Vagina (tissue), 2 donors: ENCODE measurements at places on chromosomes 1 and 21. TPM values are rescaled to one million over a fixed set of nuclear protein-coding genes. Genes with fewer than 3 reads are reported as not detected.

- DNase-seq: no peak
- no peaks in the 10 kb centered on the region for H3K27me3 ChIP-seq
- peak overlapping the region; percentile 50 for H3K27ac ChIP-seq
- H3K4me3 ChIP-seq: no peak overlapping the region
- peaks cover 20% of the 10 kb centered on the region for H3K4me1 ChIP-seq
Measured at GRCh38 chr1:237141502-237141901, 99.5 kb downstream of the RYR2 start.

- H3K4me1 ChIP-seq: peaks cover 14% of the 10 kb centered on the region
- no peaks in the 10 kb centered on the region for H3K36me3 ChIP-seq
- H3K27me3 ChIP-seq: no peaks in the 10 kb centered on the region
- no peak overlapping the region for H3K27ac ChIP-seq
Measured at GRCh38 chr1:186057086-186057485, 318.0 kb downstream of the TPR start.

- no peak for DNase-seq
- no peaks in the 10 kb centered on the region for H3K36me3 ChIP-seq
- H3K4me1 ChIP-seq: peaks cover 97% of the 10 kb centered on the region
- H3K4me3 ChIP-seq: no peak overlapping the region
- peak overlapping the region; percentile 69 for H3K27ac ChIP-seq
Measured at GRCh38 chr1:25705699-25706098, 89.1 kb downstream of the MAN1C1 start.

DNA sequence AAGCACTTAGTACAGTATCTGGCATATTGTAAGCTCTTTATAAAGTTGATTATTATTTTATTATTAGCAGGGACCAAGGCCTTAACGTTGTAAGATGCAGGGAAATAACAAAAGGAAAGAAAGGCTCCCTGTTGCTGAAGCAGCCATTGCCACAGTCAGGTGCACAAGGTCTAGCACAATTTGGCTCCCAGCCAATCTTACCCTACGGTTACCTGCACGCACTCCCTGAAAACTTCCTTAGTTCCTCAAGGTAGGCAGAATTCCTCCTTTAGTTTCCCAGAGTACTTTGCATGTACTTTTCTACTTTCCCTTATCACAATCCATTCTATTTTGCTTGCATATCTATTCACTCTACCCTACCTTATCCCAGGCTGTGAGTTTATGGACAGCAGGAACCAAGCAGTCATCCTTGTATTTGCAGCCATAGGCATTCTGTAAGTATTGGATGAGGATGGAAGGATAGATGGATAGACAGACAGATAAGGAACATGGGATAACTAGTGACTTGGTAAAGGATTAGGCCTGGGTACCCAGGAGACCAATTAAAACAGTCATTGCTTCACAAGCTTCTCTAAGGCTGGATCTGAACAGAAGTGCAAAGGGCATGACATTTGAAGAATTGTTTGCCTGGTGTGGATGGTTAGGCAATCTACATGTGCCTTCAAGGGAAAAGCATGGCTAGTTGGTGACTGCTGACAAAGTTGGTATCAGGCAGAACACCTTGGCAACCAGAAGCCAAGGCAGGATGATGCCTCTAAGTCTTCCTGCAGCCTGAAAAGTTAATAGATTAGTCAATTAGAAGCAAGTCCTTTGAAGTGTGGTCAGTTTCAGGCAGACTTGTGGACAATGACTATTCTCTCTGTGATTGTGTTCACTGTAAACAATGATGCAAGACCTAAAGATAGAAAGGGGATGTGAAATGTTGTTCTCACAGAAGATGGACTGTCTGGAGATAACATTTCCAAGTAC lies 20.8 kb upstream of the JAK1 start:
- no peaks in the 10 kb centered on the region for H3K27me3 ChIP-seq
- H3K4me3 ChIP-seq: no peak overlapping the region
- H3K4me1 ChIP-seq: peaks cover 15% of the 10 kb centered on the region
- no peaks in the 10 kb centered on the region for H3K36me3 ChIP-seq
- H3K27ac ChIP-seq: no peak overlapping the region

GRCh38 chr1:229440851-229441537 lies 7.1 kb upstream of the ACTA1 start:
- no peak overlapping the region for H3K4me3 ChIP-seq
- no peak for DNase-seq
- no peaks in the 10 kb centered on the region for H3K36me3 ChIP-seq
- no peak overlapping the region for H3K27ac ChIP-seq

DNA sequence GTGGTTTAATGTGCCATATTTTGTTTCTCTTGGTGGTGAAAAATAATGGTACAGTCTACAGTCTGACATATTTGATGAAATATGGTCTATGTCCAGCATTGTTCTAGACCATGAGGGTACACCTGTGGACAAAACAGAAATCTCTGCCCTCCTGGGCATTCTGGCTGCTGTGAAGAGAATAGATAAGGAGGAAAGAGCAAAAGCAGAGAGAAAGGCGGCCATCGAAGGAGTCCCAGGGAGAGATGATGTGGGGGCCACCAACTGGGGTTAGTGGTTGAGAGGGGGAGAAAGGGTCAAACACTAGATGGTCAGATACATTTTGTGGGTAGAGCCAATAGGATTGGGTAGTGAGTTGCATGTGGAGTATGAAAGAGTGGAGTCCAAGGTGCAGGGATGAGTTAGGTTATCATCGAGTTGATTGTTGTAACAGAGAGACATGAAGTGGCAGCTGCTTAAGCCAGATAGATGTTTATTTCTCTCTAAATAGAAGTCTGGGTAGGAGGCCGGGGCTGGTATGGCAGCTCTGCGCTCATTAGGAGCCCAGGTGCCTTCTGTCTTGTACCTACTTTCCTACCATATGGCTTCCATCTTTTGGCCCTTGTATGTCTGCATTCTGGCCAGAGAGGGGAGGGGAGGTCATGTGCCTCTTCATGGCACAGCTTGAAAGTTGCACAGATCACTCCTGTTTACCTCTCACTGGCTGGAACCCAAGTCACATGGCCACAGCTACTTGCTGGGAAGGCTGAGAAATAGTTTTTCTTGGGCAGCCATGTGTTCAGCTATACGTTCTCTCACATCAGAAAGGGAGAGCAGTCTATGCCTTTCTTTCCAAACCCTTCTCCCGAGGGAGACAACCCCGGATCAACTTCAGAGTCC lies 13.0 kb downstream of the UBE4B start:
- peaks cover 59% of the 10 kb centered on the region for H3K4me1 ChIP-seq
- H3K4me3 ChIP-seq: no peak overlapping the region
- no peaks in the 10 kb centered on the region for H3K36me3 ChIP-seq
- H3K27me3 ChIP-seq: no peaks in the 10 kb centered on the region

- H3K27ac ChIP-seq: no peak overlapping the region
- no peak for DNase-seq
- H3K27me3 ChIP-seq: no peaks in the 10 kb centered on the region
- no peak overlapping the region for H3K4me3 ChIP-seq
- no peaks in the 10 kb centered on the region for H3K36me3 ChIP-seq
Measured at GRCh38 chr1:224219011-224219611, 36.1 kb downstream of the DEGS1 start.

DNA sequence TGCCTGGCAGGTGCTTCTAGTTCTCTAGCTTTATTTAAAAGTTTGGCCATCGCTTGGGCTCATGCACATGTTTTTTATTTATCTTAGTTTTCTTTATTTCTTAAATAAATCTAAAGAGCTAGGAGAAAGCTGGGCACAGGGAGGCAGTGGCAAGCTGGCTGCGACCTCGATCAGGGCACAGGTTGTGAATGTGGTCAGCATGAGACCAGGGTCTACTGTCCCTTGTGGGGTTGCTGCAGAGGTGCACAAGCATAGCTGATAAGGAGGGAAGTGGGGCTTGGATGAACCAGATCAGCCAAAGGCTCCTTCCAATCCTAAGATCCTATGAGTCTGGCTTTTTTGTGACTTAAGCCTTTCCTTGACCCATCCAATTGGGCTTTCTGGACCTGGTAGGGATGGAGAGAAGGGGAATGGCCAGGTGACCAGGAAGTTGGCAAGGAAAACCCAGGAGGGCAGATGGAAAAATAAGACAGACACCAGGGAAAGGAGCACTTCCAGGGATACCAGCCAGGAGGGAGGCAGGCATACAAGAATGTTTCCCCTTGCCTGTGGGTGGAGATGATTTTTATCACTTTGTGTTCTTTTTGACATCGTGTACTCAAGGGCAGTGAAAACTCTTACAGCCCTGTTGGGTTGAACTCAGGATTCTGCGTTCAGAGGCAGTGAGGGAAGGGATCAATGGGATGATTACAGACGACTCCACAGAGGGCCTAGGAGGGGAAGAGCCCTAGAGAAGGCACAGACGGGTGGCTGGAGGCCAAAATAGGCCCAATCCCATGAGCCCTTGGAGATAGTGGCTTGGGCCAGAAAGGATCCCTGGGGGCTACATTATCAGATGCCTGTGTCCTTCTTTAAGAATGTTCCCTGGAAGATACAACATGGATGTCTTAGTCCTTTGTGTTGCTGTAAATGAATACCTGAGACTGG lies 8.5 kb downstream of the CYP4B1 start:
- H3K27ac ChIP-seq: peak overlapping the region; percentile 83
- no peaks in the 10 kb centered on the region for H3K27me3 ChIP-seq
- H3K4me3 ChIP-seq: no peak overlapping the region
- peak; percentile 52 for DNase-seq
- peaks cover 38% of the 10 kb centered on the region for H3K4me1 ChIP-seq

GRCh38 chr1:19456968-19457441 lies 28.3 kb downstream of the CAPZB start:
- no peak for DNase-seq
- H3K4me1 ChIP-seq: peaks cover 95% of the 10 kb centered on the region
- peak overlapping the region; percentile 31 for H3K27ac ChIP-seq

DNA sequence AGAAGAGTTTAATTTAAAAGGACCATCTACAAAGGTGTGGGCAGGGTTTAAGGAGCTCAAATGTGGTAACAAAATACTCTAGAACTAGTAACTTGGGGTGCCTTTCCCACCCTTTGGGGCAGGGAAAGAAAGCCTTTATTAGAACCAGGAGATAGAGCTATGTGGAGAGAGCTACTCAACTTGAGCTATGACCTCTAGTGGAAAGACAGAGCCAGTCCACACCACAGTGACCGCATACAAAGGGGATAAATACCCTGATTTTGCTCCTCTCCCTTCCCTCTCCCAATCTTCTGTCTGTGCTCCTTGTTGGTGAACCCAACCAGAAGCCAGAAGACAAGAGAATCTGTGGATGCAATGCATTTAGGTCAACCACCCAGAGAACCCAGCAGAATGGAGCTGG lies 54.4 kb upstream of the JAK1 start:
- no peak overlapping the region for H3K4me3 ChIP-seq
- DNase-seq: no peak
- H3K4me1 ChIP-seq: peaks cover 6% of the 10 kb centered on the region
- H3K27ac ChIP-seq: no peak overlapping the region
- no peaks in the 10 kb centered on the region for H3K36me3 ChIP-seq

GRCh38 chr1:205376739-205377138 lies 20.0 kb upstream of the KLHDC8A start:
- H3K4me3 ChIP-seq: no peak overlapping the region
- no peaks in the 10 kb centered on the region for H3K36me3 ChIP-seq
- DNase-seq: no peak

DNA sequence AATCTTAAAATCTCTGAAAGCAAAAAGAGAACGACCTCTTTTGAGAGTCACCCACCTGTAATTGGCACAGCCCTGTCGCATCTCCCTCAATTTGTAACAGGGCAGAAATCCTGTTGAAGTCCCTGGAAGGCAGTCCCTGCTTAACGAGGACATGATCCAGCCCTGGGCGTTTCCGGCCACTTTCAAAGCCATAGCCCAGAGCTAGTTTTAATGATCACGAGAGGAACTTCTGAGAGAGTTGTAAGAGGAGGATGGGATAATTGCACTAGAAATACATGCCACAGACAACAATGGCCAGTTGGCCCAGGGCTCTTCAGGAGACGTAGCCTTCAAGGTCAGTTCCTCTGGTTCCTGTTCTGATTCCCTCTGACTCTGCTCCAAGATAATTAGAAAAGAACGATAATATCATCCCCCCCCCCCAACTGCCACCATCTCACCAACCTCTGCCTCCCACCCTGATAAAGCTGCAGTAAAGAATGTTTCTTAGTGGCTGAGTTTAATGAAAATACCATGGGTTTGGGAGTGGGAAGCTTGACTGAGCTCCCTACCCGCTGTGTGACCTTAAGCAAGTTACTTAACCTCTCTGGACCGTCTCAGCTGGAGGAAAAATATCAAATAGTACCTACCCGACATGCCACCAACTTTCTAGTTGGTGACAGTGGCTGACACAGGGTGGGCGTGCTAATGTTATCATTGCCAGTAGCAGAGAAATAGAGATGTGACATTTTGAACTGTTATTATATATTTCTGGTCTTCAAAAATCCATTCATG lies 140.0 kb downstream of the OMA1 start:
- no peaks in the 10 kb centered on the region for H3K27me3 ChIP-seq
- no peak for DNase-seq
- no peaks in the 10 kb centered on the region for H3K36me3 ChIP-seq
- H3K4me3 ChIP-seq: no peak overlapping the region
- no peaks in the 10 kb centered on the region for H3K4me1 ChIP-seq

The SIK1 gene
- 93.5 TPM for total RNA-seq

The OR2L8 gene
- not detected for total RNA-seq

The ERRFI1 gene
- total RNA-seq: 160 TPM

The CYP4X1 gene
- 17.9 TPM for total RNA-seq
